ENCODE measurements at places on chromosomes 3 and 15.

DNA sequence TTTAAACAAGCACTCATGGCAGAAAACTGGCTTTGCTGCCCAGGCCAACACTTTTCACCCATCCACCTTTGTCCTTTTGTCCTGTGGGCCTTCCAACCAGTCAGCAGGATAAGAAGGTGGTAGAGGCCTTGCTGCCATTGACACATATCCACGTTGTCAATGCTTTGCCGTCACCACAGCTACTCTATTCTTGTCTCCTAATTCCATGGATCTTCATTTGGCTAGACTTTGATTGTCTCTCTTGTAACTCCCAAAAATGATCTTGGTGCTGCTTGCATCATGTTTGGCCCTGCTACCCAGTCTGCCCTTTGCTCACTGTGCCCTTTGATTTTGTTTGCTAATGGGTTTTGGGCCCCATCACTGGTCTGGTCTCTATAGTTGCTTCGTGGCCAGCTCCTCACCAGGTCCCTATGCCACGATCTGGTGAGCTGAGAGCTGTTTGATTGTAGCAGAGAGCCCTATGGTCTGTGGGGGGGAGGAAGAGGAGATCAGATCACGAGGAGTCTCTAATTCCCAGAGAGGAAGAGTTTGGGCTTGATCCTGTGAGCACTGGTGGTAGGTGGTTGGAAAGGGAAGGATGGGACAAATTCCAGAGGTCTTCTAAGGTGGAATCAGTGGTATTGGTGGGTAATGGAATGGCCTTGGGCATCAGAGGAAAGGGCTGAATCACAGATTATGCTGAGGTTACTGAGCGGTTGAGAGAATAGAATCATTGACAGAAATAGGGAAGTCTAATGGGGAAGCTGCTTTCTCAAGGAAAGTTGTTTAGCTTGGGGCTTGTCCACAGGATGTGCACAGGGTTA, 40.3 kb downstream of the ABHD2 start:
- peak; percentile 66 for DNase-seq

- peak; percentile 57 for DNase-seq
These were observed 44.3 kb upstream of the UBE2E1 start for GRCh38 chr3:23761440-23761896.

- DNase-seq = no peak
These were observed 38.8 kb downstream of the SAXO2 start for GRCh38 chr15:82301296-82302016.

- no peak for DNase-seq
These were observed 307.0 kb upstream of the ROPN1 start for GRCh38 chr3:124298951-124299350.

DNA sequence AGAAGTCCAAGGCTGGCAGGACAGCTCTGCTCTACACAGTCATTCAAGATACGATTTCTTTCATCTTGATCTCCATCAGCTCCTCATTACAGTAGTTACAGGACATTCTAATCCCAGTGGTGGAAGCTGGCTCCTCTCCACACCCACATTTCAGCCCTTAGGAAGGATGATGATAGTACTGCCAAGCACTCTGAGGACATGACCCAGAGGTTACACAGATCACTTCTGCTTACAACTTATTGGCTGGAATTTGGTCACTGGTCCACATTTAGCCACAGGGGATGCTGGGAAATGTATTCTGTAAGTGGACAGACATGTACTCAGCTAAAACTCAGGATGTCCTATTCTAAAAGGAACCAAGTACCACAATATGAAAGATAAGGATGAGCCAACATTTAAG, 77.1 kb downstream of the IQCH start:
- DNase-seq = peak; percentile 33

DNA sequence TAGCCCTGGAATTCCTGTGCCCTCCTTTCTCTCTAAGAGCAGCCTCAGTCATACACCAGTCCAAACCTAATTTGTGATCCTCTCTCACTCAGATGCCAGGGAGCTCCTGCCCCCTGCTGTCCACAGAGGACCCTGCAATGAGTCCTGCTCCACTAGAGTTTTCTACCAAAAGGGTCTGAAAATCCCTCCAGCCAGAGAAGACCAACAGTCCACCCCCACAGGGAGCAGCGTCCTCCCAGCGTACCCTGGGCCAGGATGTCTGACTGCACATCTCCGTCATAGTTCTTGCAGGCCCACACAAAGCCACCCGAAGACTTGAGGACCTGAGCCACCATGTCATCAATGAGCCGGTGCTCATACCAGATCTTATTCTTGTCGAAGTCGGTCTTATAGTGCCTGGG, 15.4 kb downstream of the IDH2 start:
- peak; percentile 56 for DNase-seq

DNA sequence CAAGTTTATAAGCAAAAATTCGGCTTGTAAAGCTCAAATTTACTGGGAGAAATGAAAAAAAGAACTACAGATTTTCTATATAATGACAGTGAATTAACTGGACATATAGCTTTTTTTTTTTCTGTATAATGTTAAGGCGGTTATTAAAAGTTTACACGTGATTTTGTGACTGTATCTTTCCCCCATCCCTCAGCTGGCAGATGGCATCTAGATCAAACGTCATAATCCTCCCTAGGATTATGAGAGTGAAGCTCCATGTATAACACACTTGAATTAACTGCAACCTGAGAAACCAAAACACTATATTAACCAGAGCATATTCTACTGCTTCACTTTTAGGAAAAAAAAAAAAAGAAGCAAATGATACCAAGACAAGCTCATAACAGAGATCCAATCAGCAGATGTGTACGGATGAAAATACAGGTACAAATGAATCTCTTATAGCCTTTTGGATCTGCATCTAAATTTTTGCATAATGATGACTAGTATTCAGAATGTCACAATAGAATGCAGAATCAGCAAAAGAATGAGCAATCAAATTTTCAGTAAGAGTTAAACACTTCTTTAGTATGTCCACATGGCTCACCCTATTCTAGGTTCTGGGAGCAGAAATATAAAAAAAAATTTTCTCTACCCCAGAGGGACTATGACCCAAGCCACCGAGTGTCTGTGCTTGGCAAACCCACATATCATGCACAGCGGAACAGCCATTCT, 12.4 kb downstream of the MOBP start:
- no peak for DNase-seq

DNA sequence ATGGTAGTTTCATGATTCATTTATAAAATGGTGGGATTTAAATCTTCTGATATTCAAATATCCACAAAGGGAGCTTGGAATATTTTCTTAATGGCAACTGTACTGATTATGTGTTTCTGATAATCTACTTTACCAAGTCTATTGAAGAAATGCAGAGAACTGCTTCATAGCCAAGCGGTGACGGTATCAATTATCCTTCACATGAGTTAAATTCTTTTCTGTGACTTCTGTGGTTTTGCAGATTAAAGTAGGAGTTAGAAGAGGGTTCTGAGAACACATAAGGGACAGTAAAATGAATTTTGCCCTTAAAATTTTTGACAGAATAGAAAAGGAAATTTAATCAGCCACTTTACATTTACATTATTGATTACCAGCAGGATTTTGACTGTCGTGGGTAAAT, 563.2 kb downstream of the GBE1 start:
- DNase-seq = no peak

- peak; percentile 11 for DNase-seq
These were observed 1.0 kb downstream of the CSPG5 start for GRCh38 chr3:47577583-47578118.

- no peak for DNase-seq
These were observed 839 bp downstream of the DNASE1L3 start for GRCh38 chr3:58209933-58210332.

DNA sequence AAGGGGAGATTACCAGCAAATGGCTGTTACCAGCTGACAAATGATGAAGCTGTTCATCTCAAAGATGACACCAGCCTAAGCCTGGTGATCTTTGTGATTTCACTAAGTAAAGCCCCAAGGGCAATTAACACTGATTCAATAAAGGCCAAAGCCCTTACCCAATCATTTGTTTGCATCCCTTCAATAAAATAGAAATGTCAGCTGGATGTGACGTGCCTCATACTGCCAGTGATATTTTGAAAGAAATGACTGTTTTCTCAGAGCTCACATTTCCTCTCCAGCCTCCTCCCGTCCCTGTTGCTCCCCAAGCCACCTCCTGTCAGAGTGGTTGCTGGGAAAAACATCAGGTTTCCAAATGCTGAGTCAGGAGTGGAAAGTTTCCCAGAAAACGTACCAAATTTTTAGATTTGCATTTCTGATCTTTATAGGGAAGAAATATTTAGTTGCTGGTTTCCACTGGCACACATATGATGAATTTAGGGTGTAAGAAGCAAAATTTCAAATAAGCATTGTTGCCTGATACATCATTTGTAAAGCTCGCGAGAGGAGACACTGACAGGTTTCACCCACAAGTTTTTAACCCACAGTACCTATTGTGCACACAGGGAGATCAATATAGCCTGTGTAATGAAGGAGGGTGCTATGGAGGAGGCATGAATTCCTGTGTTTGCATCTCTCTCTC, 21.0 kb downstream of the C2CD4A start:
- DNase-seq = no peak

DNA sequence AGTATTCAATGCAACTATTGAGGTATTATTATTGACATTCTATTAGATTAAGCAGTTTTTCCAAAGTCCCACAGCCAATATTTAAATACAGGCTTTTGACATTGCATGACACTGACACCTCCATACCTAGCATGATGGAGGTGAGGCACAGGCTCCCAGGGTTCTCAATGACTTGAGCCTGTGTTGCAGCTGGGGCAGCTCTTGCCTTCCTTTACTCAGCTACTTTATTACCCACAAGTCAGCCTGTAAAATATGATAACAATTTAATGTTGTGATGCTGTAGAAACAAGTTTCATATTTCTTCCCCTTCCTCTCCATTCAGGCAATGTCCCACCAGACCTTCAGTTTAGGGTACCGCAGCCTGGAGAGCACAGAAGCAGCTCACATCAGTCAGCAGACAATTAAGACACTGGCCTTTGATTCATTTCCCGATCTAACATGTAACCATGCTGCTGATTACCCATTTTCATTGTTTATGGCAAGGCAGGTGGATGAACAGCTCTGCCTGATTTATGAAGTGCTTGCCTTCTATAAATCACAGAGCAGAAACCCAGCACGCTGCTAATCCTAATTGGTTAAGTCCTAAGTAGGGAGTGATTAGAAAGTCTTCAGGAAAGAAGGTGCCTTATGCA, 826.1 kb downstream of the AGBL1 start:
- no peak for DNase-seq

- no peak for DNase-seq
These were observed 198.9 kb downstream of the AGBL1 start for GRCh38 chr15:86278586-86278985.

- no peak for DNase-seq
These were observed 43.2 kb downstream of the ADAMTS7 start for GRCh38 chr15:78768096-78768495.

GRCh38 chr3:70358978-70359580, 46.6 kb upstream of the MDFIC2 start:
- DNase-seq = peak; percentile 27

GRCh38 chr3:123638936-123639689, 54.3 kb upstream of the HACD2 start:
- DNase-seq = no peak

DNA sequence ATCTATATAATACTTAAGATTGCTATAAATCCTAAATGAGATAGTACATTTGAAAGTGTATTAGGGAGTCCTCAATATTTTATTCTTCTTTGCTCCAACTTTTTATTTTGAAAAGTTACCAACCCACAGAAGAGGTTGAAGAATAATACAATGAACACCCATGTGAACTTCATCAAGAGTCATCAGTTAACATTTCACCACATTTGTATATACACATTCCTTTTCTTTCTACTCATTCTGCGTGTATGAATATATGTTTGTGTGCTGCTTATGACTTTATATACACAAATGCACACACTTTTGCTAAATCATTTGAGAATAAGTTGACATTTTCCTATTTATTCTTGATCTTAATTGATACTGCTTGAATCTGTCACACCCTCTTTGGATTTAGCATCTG, 193.3 kb upstream of the CGNL1 start:
- no peak for DNase-seq

All from inflammatory macrophage (primary cell).